ENCODE measurements at places on chromosomes 7 and 10.
A peak's percentile ranks its signal among the peaks of the same experiment; 100 is the strongest.

- peak; percentile 18 for DNase-seq
Measured at GRCh38 chr7:19713676-19714075, 4.8 kb upstream of the POLR1F start.

DNA sequence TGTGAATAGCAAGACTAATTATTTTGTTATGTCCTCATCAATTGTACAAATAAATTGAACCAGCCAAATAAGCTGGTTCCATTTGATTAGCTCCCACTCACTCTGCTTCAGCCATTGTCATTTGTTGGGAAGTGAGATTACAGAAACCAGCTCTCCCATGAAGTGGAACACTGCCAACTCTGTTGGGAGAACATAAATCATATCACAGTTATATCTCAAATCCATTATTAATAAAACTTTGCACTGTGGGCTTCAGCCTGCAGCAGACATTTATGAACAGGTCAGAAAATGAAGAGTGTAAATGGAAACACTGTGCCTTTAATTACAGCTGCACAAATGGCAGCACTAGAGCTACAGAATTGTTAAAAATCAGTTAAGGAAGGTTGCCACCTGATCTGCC lies 46.7 kb upstream of the TEX47 start:
- DNase-seq, result no peak

DNA sequence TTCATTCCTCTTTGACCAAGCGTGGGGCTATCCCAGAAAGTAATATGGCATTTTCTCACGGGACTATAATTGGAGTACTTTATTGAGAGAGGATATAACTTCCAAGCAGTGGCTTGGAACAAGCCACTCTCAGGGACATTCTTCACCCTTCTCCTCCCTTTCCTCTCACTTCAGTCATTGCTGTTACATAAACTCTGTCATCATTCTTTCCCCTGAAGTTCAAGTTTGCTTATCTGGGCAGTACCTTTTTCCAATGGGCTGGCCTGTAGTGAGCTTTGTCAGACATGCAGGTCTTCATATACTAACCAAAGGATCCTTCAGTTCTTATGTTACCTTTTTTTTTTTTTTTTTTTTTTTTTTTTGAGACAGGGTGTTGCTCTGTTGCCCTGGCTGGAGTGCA lies 58.7 kb upstream of the KMT2E start:
- no peak for DNase-seq

GRCh38 chr10:1394155-1394912 lies 338.1 kb downstream of the WDR37 start:
- DNase-seq, result no peak

DNA sequence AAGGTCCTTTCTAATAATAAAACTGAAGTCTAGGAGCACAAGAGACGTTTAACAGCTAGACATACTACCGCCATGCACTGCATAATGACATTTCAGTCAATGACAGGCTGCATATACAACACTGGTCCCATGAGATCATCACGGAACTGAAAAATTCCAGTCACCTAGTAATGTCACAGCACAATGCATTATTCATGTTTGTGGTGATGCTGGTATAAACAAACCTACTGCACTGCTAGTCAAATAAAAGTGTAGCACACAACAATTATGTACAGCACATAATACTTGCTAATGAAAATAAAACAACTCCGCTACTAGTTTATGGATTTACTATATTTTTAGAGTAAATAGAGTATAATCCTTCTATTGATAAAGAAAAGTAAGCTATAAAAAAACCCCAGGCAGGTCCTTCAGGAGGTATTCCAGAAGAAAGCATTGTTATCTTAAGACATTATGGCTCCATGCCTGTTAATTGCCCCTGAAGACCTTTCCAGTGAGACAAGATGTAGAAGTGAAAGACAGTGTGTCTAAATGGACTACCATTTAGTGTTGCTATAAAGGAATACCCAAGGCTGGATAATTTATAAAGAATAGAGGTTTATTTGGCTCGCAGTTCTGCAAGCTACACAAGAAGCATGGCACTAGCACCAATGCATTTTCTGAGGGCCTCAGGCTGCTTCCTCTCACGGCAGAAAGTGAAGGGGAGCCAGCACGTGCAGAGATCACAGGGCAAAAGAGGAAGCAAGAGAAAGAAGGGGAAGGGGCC lies 47.1 kb downstream of the HIBADH start:
- DNase-seq, result no peak

GRCh38 chr7:26307226-26307625 lies 15.6 kb downstream of the SNX10 start:
- no peak for DNase-seq

DNA sequence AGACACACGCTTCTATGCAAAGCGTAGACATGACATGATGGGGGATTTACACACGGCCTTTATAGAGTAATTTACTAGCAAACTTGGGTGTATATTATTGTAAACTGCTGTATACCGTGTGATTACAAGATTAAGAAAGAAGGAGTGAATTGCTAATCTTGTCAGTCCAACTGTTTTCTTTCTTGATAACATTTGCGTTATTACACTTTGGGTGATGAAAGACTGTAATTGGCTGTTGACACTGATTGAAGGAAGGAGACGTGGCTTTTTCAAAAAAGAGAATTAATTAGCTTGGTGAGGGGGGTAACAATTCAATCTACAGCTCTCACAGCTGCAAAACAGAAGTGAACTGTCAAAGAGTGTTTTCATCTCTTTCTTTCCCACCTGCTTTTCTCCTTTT lies 32.7 kb downstream of the SLC35B4 start:
- no peak for DNase-seq

DNA sequence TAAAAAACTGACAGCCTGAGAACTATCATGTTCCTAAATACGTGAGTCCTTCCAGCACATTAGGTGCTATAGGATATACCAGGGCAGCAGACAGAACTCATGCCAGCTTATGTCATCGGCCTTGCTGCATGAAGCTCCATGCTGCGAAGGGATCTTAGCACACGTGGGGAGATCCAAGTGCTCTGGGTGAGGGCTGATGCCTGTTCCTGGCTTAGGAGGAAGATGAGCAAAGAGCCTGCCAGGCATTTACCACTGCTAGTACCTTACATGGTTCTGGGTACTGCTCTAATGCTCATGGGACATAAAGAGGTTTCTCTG lies 43.2 kb downstream of the SVIL start:
- no peak for DNase-seq

All from left lung (tissue), 14 donors.